ENCODE measurements at places on chromosomes 13 and 19.

DNA sequence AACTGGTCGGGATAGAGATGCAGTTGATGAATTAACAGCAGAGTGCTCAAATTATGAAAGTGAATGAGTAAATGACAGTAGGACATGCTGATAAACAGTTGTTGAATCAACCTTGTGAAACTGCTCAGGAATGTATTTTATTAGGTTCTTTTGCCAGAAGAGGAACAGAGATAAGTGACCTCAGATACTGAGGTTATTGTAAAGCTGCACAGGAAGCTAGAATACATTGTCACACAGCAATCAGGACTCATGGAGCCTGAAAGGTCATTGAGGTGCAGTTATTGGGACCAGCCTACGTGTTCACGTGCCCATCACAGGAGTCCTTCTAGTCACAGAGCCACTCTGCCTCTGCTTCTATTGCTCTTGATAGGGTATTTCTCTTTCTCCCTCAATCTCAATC lies 47.5 kb upstream of the MED4 start:
- no peak for DNase-seq

DNA sequence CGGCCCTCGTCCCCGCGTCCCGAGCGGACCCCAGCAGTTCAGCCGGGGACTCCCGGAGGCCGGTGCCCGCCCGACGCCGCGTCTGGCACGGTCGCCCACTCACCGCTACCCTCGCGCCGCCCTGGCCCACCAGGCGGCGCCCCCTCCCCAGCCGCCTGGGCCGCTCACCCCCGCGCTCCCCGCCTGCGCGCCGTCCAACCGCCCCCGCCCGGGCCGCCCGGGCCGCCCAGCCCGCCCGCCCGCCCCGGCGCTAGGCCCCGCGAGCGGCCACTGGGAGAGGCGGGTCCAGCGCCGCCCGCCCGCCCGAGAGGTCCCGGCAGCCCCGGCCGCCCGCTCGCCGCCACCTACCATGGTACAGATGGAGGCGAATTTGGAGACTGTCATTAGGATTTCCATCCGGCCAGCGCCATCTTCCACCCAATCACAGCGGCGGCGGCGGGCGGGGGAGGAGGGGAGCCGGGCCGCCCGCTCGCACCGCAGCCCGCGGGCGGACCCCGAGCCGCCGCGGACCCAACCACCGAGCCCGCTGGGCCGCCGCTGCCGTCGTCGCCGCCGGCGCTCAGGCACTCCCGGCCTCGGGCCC lies at the start of gene USP12:
Gene USP12 (minus strand): TSS at position 568 of the 583 bp plus-strand sequence. CDS start 172 bp downstream, at position 396.
- DNase-seq, result peak; percentile 22

DNA sequence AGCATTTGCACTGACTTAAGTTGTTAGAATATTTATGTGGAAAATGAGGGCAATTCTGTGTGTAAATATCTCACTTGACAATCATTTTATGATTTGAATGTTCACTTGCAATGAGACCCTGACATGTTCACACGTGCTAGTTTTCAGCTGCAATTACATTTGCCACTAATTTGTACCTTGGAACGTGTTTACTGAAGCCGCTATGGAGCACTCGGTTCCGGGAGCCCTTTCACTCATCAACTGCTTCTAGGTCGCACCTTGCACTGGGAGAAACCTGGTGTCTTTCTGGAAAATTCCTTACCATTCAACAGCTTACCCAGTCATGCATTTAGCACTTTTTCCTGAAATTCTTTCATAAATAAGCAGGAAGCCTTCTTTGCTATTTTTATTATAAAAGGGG lies 229.6 kb downstream of the ZIC5 start:
- DNase-seq, result no peak

DNA sequence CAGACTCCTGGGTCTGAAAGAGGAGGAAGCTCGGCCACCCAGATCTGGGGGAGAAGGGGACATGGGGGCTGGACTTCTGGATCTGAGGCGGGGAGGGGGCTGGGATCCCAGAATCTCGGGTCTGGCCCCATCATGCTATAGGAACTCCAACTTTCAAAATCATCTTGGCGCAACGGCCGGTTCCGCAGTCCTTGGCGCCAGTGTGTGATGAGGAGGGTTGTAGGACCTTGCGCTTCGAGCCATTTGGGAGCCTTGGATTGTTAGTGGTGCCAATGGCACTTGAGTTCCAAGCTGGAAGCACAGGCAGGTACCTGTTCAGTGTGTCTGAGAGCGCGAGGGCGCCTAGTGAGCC lies 324 bp downstream of the RUVBL2 start:
- no peak for DNase-seq

DNA sequence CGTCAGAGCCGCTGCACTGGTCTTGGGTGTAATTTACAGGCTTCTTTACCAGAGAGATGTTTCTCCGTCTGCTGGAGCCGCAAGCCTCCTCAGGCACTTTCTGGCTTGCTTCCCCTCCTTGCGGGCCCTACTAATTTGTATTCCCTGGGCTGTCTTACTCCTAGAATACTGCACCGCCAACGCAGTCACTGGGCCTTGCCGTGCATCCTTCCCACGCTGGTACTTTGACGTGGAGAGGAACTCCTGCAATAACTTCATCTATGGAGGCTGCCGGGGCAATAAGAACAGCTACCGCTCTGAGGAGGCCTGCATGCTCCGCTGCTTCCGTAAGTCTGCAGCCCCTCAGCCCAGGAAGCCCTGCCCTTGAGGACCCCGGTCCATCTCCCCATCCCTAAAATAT lies 14.1 kb upstream of the C19orf33 start:
- no peak for DNase-seq

GRCh38 chr19:43534816-43535761 lies 2.1 kb downstream of the ZNF575 start:
- peak; percentile 21 for DNase-seq

- DNase-seq, result no peak
Measured at GRCh38 chr13:45362939-45363338, 22.0 kb upstream of the TPT1 start.

GRCh38 chr13:95222733-95223018 lies 78.6 kb downstream of the ABCC4 start:
- no peak for DNase-seq

- no peak for DNase-seq
Measured at GRCh38 chr19:2523630-2524311, 47.8 kb downstream of the GADD45B start.

GRCh38 chr13:73248711-73249580 lies 190.1 kb downstream of the KLF5 start:
- DNase-seq, result no peak

All from CD4-positive, alpha-beta T cell treated with Interferon alpha-2 for 1 hour (primary cell).